ENCODE measurements at places on chromosomes 5 and 9.

GRCh38 chr5:77301447-77301883, 91.0 kb downstream of the PDE8B start:
- DNase-seq, result no peak

DNA sequence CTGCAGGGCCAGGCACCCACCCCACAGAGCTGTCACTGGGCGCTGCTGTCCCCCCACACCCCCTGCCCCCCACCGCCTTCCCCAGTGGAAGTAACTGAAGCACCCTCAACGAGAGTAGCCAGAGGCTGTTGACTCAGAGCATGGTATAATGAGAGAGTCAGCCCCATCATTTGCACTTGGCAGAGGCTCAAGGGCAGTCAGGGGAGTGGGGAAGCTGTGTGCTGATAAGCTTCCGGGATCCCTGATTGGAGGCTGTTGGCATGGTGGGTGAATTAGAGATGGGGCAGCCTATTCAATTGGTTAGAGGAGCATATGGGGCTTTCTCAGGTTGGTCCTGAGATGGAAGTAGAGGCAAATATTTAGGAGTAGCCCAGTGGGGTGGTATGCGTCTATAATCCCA, 77.1 kb upstream of the GOLM1 start:
- no peak for DNase-seq

- peak; percentile 56 for DNase-seq
Observed at GRCh38 chr5:14245132-14245925, 102.2 kb downstream of the TRIO start.

DNA sequence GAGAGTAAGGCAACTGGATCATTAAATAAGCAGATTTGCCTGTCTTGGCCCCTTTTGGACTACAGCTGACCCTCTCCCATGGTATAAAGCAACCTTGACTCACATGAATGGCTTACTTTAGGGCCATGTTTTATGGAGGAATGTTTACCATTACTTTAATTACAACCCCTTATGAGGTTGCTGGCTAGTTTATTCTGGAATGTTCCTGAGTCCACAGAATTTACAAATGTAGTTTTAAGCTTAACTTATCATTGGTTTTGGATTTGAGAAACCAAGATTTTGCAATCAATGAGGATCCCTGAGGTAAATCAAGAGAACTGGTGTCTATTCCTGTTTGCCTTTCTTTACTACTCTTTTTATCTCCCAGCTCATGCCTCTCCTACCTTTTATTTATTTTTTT, 15.7 kb downstream of the SLC28A3 start:
- DNase-seq, result no peak

DNA sequence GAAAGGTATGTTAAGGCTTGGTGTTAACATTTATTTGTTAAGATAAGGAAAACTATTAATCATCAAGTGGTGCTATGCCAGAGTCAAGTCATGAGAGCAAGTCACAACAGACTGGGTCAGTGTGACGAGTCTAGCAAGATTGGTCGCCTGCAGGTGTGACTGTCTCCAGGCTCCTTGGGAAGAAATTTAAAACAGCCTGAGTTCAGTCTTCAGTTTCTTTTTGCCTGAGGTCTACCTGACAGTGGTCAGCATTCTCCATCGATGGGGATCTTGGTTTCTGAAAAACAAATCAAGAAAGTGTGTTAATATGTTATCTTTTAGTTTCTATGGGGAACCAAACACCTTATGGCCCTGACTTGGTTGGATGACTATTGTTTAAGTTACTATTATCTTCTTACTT, 56.3 kb downstream of the CETN3 start:
- no peak for DNase-seq

DNA sequence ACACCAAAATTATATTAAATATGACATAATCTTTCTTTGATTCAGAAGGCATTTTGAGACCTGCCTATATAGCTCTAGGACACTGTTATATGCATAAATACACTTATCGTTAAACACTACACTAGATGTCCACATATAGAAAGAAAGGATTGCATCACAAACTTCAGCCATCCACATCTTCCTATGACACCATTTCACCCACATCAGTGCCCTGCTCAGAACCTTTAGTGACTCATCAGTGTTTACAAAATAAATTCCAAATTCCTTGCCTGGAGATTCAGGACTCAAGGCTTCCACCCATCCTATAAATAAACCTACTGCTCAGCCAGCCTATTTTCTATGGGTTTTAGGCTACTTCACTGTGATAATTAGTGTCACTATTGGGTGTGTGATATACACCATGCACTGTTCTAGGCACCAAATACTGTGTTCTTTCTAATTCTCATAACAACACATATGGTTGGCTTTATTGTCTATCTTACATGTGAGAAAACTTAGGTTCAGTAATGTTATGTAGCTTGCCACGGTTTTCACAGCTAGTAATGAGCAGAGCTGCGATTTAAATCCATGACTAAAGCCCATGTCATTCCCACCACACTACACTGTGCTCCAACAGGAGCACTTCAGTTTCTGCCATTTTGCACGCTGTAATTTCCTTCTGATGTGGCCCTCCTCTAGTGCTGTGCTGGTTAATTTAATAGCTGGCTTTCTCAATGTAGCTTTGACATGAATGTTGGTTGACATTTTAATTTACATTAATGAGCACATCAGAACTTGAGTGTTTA, 103.3 kb downstream of the SREK1 start:
- DNase-seq, result no peak

GRCh38 chr9:93962017-93962416, 6.9 kb upstream of the BARX1 start:
- peak; percentile 36 for DNase-seq

All from RPMI8226 (cell line).